Activated T-cell treated with anti-CD3 and anti-CD28 coated beads, Interleukin-2, amount 50 U/mL, for 72 hours (primary cell): ENCODE measurements at places on chromosomes 11 and 22.

DNA sequence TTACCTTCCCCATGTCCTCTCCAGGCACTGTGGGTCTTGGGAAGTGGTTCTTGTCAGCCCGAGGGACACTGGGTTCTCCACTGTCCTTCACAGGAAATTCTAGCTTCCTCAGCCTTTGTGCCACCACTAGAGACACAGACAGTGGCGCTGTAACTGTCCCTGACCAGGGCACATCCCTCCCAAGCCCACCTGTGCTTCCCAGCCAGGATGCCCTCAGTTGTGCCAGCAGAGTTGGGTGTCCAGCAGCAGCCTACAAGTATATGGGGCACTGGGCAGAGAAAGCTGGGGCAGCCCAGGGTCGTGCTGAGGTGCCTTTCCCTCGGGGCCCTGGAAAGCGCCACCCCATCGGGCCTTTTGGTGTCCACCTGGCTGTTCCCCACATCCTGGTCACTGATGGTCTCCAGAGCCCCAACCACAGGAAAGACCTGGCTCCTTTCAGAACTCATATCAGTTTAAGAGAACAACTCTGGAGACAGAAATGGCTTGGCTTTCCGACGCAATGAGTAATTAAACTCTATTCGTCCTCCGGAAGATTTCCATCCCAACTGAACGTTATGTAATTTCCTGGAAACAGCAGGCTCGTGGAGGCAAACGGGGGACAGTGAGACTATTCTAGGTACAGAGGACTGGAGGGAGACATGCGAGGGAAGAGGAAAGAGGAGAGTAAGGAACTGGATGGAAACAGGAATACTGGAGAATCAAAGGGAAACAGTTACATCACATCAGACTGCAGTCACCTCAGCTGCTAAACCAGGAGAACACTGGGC, 28.6 kb downstream of the PPP2R1B start:
- DNase-seq = no peak
- H3K4me1 ChIP-seq = no peaks in the 10 kb centered on the region
- peaks cover 3% of the 10 kb centered on the region for H3K36me3 ChIP-seq
- H3K27me3 ChIP-seq = no peaks in the 10 kb centered on the region
- H3K4me3 ChIP-seq = no peak overlapping the region

DNA sequence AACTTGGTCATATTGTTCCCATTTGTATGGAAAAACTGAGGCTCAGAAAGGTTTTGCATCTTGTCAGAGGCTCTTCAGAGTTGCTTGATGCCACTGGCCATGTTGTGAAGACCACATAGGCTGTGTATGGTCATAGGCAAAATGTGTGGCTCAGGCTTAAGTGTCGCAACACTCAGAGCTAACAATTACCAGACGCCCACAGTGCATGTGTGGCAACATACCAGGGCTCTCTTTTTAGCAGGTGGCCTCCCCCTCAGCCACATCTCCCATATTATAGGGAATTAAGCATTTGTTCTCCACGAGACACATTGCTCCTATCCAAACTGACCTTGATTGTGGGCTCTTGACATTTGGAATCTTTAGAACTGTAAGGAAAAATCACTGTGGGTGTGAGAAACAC, 802.5 kb downstream of the DLG2 start:
- no peak overlapping the region for H3K27ac ChIP-seq
- no peaks in the 10 kb centered on the region for H3K4me1 ChIP-seq
- no peak for DNase-seq
- H3K27me3 ChIP-seq = no peaks in the 10 kb centered on the region

GRCh38 chr11:105763594-105763993, 153.7 kb downstream of the GRIA4 start:
- H3K27me3 ChIP-seq = no peaks in the 10 kb centered on the region
- DNase-seq = no peak
- H3K36me3 ChIP-seq = no peaks in the 10 kb centered on the region
- H3K27ac ChIP-seq = no peak overlapping the region

DNA sequence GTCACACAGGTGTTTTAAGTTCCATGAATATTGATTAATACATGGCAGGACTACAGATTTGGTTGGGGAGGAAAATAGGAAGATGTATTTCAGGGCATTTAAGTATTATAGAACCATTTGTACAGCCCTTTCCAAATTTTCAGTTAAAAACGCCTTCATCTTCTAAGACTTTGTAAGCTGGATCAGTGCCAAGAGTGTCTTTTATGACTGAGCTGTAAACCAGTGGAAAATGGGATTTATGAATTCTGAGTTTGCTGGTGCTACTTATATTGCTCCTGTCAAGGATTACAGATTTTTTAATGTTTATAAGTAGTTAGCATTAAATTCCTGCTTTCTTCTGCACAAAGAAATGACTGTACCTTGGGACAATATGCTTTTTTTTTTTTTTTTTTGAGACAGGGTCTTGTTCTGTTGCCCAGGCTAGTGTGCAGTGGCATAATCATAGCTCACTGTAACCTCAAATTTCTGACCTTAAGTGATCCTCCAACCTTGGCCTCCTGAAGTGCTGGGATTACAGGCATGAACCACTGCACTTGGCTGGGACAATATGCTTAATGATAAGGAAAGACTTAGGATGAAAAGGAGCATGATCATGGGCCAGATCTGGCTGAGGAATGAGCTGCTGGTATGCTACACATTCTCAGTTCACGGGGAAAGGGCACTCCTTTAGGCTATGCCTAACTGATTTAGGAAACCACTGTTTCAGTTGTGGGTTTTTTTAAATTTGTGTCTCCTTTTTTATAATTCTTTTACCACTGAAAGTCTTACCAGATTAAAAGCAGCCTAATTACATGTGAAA, 113.6 kb upstream of the MTNR1B start:
- H3K27ac ChIP-seq = no peak overlapping the region
- H3K36me3 ChIP-seq = no peaks in the 10 kb centered on the region
- H3K4me3 ChIP-seq = no peak overlapping the region
- DNase-seq = no peak
- no peaks in the 10 kb centered on the region for H3K27me3 ChIP-seq

DNA sequence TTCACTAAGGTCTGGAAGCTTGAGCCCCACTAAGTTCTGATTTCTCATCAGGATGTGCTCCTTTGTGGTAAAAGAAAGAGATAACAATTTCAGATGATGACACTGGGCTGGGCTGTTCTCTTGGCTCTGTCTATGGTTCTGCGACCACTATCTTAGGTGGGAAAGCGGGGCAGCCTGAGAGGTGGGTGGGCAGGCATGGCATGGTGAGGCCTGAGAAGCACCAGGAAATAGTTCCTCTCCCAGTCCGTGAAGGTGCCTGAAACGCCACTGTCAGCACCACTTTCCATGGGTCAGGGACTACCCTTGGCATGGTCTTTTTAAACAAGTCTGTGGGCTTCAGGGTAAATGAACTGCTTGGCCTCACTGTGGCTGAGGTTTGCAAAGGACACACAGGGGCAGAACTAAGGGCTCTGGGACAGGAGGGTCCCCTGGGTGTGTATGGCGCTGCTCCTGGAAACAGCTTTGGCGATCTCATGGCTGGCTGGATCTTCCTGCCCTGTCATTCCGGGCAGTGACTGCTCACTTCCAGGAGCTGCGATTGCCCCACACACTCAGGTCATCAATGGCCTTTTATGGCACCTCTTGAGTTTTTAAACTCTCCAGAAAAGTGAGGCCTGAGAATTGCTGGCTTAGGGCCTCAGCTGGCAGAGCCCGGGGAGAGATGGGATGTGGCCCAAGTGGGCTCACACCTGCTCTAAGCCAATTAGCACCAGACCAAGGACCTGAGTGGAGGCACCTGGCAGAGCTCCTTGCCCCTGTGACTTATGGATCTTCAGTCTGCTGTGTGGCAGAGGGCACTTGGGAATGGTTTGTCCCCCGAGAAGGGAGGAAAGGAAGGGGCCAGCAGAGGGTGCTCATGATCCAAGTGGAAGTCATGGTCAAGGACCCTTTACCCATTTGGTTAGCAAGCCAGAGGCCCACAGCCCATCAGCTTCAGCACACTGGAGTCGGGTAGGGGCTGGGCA, 55.6 kb upstream of the LYVE1 start:
- no peaks in the 10 kb centered on the region for H3K27me3 ChIP-seq
- H3K36me3 ChIP-seq = peaks cover 2% of the 10 kb centered on the region
- H3K4me1 ChIP-seq = peaks cover 15% of the 10 kb centered on the region
- no peak overlapping the region for H3K4me3 ChIP-seq
